Hepatocyte (in vitro differentiated cells): ENCODE measurements at places on chromosomes 11 and 22. TPM values are rescaled to one million over a fixed set of nuclear protein-coding genes. Genes with fewer than 3 reads are reported as not detected.

DNA sequence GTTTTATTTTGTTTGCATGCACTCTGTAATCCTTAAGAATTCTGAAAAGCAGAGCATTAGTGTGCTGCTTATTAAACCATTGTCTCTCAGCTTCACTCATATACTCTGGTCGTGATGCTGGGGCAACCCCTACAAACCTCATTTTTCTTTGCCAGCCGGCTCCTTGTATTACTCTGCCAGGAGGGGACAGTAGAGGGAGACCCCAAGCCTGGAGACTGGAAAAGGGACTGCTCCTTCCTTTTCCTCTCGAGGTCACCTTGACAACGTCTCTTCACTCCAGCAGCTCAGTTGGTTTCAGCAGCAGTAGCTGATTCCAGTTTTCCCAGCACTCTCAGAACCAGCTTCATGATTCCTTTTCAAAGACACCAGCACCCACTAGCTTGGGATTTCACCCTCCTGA is 2.8 kb upstream of the JHY start:
- no peak overlapping the region for H3K27ac ChIP-seq
- no peak overlapping the region for H3K4me3 ChIP-seq
- no peaks in the 10 kb centered on the region for H3K36me3 ChIP-seq

DNA sequence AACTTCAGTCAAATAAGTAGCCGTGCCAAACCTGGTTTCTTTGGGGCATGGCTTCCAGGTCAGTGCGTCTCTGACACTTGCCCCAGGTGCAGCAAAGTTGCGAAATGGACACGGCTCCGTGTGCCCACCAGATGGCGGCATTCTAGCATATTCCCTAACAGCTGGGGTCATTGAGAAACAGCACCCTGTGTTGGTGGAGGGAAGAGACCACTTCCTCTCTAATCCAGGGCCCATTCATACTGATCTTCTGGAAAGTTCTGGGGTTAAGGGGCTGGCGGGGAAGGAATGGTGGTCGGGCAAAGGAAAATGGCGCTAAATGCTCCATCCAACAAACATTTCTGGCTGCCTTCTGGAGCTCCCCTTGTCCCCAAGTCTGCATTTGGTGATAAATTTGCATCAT is 141.2 kb upstream of the TIMP3 start:
- H3K27ac ChIP-seq = no peak overlapping the region
- H3K27me3 ChIP-seq = no peaks in the 10 kb centered on the region
- peak; percentile 81 for DNase-seq
- no peak overlapping the region for H3K4me3 ChIP-seq

Gene RAB3IL1
- 15.4 and 18.6 TPM in 2 replicates for polyA plus RNA-seq

Gene CST6
- 9.4 and 17.6 TPM in 2 replicates for polyA plus RNA-seq

Gene OR4C46
- not detected in 2 replicates for polyA plus RNA-seq

DNA sequence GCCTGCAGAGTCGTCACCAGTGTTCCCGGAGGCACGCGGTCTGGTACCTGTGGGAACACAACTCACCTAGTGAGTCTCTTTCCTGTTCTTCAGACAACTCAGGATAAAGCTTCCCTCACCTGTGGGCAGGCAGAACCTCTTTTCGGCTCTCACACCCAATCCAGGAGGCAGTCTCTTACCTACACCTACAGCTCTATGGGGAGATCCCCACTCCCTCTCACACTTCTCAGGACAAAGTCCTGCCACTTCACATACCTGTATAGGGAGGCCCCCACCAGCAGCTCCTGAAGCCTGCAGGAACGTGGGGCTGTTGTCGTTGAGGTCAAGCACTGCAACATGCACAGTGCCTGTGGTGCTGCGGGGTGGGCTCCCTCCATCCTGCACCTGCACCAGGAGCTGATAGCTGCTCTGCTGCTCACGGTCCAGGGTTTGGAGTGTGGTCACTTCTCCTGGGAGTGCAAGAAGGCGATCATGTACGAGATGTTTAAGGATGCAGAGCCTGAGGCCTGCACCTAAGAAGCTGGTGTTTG is 12.2 kb upstream of the TPP1 start:
- no peak overlapping the region for H3K27ac ChIP-seq
- no peaks in the 10 kb centered on the region for H3K36me3 ChIP-seq
- DNase-seq = no peak
- H3K27me3 ChIP-seq = peaks cover 8% of the 10 kb centered on the region
- no peaks in the 10 kb centered on the region for H3K4me1 ChIP-seq
- no peak overlapping the region for H3K4me3 ChIP-seq
